ENCODE measurements at places on chromosomes 4 and X.

DNA sequence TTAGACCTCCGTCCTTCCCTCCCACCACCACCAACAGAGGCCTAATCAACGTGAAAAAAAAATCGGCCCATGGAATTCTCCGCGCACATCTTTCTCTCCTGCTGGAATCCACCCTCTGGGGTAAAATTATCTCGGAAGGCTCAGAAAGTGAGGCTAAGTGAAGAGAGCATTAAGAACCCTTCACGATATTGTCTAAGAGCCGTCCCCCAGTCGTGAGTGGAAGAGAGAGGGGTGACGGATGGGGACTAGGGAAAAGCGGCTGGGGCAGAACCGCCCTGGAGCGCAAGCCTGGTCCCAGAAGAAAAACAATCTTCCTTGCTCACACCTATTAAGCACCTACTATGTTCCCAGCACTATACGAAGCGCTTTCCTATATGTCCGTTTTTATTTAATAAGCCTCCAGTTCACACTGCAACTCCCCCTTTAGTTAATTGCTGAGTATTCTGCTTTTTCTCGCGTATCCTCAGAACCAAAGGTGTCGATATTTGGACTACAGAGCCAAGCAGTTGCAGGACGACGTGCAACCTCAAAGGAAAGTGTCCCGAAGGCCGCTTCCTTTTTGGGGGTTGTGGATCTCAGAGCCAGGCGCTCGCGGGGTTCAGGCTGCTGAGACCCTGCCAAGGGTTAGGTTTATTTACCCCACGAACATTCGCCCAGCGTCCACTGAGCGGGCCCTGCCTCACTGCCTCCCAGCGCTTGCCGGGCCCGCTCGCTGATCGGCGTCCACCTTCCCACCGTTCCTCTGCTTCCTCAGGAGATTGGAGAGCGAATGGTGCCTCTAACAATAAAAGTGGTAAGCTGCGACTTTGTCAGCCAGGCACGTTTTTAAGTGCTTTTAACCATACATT is 889 bp downstream of the MGARP start:
- no peak for DNase-seq

DNA sequence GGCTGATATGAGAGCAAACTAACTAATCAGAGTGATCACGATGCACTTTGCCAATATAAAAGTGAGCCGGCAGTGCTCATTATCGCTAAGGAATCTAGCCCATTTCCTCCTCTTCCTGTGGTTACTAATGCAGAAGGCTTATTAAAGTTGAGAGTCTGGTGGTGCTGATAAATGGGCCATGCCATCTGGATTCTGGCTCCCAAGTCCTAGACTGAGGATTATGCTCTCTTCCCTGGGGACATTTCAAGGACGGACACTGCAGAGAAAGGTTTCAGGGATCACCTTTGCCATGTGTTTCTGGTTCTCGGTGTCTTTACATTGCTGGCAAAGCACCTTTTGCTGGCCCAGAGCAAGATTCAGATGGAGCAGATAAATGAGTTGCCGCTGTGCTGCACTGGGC is 85.3 kb downstream of the RTL5 start:
- no peak for DNase-seq

DNA sequence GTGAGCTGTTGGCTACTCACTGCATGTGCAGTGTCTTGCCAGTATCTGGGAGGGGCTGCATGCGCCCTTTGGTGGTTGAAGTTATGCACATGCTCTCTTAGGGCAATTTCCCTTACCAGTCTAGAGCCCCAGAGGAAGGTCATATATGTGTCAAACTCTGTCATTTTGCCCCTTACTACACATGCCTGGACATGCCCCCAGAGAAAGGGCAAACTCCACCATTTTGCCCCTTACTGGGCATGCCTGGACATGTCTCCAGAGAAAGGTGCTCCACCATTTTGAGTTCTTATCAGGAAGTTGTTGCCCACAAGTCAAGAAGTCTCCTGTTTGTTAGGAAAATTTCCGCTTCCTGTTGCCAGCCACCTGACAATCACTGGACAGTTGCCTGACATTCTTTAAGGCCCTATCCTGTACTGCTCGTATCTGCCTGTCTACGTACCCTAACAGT is 56.4 kb upstream of the PLAC8 start:
- DNase-seq: no peak

GRCh38 chrX:30364229-30364628 is 55.0 kb upstream of the NR0B1 start:
- no peak for DNase-seq

GRCh38 chr4:83996254-83996653 is 460.3 kb downstream of the GPAT3 start:
- no peak for DNase-seq
